Smooth muscle cell of bladder (primary cell): ENCODE measurements at places on chromosomes 6 and 20. TPM values are rescaled to one million over a fixed set of nuclear protein-coding genes. Genes with fewer than 3 reads are reported as not detected.

Gene C20orf204
- total RNA-seq = 0.57 and 0.92 TPM in 2 replicates

Gene CD24
- 0.57 and 0.83 TPM in 2 replicates for total RNA-seq

Gene PPP1R14C
- total RNA-seq = 0.28 and 0.65 TPM in 2 replicates

Gene SASH1
- total RNA-seq = 33.7 and 43.3 TPM in 2 replicates

Gene TFAP2C
- total RNA-seq = under 0.01 TPM in 1 of 2 replicates, not detected in the other
